Hematopoietic multipotent progenitor cell treated with erythropoietin and hydrocortisone succinate and interleukin-3 and kit ligand, for 15 days (in vitro differentiated cells): ENCODE measurements at places on chromosomes 13 and 19.

DNA sequence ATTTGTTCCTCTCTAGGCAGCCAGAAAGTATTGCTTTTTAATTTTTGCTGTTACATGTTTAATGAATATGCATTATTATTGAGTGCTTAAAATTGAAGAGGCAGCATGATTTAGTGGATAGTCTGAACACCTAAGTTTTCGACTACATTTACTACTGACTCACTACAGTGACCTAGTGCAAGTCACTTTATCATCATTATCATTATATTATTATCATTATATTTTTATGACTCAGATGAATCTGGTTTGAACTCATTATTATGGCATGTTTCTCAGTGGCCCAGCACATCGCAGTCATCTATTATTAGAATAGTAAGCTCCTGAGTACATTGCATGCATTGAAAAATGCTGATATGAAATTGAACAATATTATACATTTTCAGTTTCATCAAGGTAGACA lies 351.2 kb upstream of the PRR20A start:
- no peak for DNase-seq

DNA sequence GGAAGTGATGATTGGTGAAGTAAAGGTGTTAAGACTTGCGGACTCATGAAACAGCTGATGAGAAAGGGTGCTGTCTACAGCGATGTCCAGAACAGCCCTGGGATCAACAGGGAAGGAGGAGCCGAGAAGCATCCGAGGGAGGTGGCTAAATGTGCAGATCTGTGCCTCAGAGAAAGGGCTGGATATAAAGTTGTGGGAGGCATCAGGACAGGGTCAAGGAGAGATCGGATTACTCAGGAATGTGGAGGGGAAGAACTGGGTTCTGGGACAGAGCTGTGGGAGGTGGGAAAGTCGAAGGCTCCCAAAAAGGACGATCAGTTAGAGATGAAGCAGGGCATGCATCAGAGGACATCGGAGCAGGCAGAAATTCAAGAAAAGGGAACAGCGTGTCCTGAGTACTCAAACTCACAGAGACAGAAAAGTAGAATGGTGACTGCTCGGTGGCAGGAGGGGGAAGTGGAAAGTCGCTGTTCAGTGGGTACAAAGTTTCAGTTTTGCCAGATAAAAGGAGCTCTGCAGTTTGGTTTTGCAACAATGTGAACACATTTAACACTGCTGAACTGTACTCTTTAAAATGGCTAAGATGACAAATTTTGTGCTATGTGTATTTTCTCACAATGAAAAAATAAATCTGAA lies 1.9 kb downstream of the SIGLEC14 start:
- DNase-seq: no peak

DNA sequence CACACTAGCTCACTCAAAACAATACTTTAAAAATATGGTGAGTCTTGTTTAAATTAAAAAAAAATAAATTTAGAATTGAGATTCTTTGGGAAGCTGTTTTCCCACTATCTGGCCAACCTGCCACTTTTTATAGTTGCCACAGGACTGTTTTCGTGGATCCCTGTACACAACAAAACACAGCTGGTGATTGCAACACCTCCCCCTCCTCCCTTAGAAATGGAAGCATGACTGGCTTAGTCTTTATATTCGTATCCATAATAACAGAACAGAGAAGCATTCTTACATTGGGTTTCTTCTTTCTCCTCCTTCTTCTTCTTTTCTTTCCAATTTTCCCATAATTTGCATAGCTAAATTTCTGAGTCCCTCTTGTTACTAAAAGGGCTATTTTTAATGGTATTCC lies 79.5 kb upstream of the GJB6 start:
- no peak for DNase-seq

DNA sequence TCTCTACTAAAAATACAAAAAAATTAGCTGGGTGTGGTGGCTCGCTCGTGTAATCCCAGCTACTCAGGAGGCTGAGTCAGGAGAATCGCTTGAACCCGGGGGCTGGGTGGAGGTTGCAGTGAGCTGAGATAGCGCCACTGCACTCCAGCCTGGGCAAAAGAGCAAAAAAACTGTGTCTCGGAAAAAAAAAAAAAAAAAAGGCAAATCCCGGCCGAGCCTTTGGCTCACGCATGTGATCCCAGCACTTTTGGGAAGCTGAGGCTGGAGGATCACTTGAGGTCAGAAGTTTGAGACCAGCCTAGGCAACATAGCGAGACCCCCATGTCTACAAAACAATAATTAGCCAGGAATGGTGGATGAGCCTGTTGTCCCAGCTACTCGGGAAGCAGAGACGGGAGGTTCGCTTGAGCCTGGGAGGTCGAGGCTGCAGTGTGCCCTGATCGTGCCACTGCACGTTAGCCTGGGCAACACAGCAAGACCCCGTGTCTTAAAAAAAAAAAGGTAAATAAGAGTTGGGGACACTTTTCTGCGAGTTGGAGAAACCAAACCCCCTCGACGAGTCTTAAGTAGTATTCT lies 574 bp upstream of the GPX4 start:
- DNase-seq: peak; percentile 52

DNA sequence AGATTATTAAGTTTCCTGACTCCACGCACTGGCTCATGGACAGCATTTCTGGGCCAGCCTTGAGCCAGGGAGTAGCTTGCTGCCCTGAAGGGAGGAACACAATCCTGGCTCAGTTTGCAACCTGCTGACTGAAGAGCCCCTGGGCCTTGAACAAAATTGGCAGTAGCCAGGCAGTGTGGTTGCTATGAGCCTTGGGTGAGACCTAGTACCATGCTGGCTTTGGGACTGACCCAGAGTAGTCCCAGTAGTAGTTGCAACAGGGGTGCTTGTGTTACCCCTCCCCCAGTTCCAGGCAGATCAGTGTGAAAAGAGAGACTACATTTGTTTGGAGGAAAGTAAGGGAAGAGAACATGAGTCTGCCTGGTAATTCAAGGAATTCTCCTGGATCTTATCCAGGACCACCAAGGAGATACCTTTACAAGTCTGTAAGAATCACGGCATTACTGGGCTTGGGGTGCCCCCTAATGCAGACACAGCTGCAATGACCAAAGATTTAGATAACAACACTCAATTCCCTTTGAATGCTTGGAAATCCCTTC lies 22.0 kb downstream of the ITGBL1 start:
- no peak for DNase-seq

DNA sequence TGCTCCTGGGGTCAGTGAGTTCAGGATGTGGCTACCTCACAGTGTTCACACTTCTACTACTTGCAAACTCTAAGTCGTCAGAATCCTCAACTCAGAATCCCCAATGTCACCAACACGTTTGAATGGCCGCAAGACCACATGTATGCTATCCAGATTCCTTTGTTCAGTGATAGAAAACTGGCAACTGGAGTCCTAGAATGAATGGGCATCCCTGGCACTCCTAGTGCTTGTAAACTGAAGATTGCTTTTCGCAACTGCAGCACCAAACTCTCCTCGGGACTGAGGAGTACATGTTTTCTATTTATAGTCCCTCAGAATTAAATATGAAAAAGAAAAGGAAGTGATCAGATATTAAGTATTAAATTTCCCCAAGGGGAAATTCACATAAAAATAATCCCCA lies 4.9 kb downstream of the SMAD9 start:
- DNase-seq: no peak

DNA sequence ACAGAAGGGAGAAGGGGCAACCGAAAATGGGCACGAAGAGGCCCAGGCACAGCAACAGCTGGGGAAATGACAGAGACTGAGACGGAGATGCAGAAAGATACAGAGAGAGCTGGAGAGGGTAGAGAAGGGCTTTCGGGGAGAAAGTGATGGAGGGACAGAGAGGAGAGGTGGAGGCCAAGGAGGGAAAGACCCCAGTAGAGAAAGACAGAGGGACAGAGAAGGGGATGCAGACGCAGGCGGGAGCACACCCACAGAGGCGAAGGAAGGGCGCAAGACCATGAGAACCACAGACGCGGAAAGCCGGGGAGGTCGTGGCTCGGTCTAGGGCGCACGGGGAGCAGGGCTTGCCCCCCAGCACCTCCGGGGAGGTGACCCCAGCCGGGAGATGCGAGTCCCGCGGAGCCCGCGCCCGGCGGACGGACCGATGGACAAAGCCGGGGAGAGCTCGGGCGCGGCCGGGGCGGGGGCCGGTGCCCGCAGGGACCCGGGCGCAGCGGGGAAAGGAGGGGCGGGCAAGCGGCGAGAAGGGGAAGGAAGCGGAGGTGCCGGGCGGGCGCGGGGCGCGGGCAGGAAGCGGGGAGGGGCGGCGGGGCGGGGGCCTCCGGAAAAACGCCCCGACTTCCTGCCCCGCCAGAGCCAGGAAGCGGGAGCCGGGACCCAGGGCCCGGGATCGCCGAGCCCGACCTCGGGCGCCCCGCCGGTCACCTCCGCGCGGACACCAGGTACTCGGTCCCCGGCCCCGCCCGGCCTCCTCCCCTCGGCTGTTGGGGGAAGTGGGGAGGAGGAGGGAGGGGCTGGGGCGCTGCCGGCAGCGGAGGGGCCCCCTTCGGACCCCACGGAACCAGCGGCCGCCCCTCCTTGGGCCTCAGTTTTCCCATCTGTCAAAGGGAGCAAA lies at the start of gene ARHGEF1:
TSS of gene ARHGEF1 (plus strand) at position 617 of the 895 bp plus-strand sequence. CDS start 4,899 bp downstream, outside the sequence.
- DNase-seq: no peak
